Activated CD8-positive, alpha-beta memory T cell treated with anti-CD3 and anti-CD28 coated beads for 36 hours (primary cell): ENCODE measurements at places on chromosomes 6 and 20. TPM values are rescaled to one million over a fixed set of nuclear protein-coding genes. Genes with fewer than 3 reads are reported as not detected.

The HS3ST5 gene
- not detected for total RNA-seq

The HLA-DMB gene
- 2.2 TPM for total RNA-seq

The ABHD16B gene
- 0.13 TPM for total RNA-seq

The PACRG gene
- not detected for total RNA-seq

The PCK1 gene
- total RNA-seq, result not detected

The CYP39A1 gene
- total RNA-seq, result not detected

The MACROD2 gene
- not detected for total RNA-seq

The BEND6 gene
- total RNA-seq, result not detected

The PRPF6 gene
- total RNA-seq, result 67.7 TPM

The MAS1 gene
- total RNA-seq, result not detected

The CD40 gene
- total RNA-seq, result 3.0 TPM

The ADGRF4 gene
- not detected for total RNA-seq

The B3GALT4 gene
- 3.2 TPM for total RNA-seq

The GDAP1L1 gene
- not detected for total RNA-seq

The FERMT1 gene
- 0.11 TPM for total RNA-seq

The LIN28B gene
- not detected for total RNA-seq

The NOX3 gene
- total RNA-seq, result not detected

The RNF217 gene
- total RNA-seq, result 0.13 TPM

The TRERF1 gene
- total RNA-seq, result 7.5 TPM

The KCNQ5 gene
- 12.3 TPM for total RNA-seq

The PTCRA gene
- not detected for total RNA-seq

The PSORS1C2 gene
- not detected for total RNA-seq

The CNKSR3 gene
- 0.65 TPM for total RNA-seq

The SYNGAP1 gene
- 23.8 TPM for total RNA-seq

The LPA gene
- total RNA-seq, result not detected

The TUBB1 gene
- not detected for total RNA-seq

The GSTA2 gene
- not detected for total RNA-seq

The RUNX2 gene
- total RNA-seq, result 22.2 TPM

The BMP7 gene
- not detected for total RNA-seq

The BFSP1 gene
- 0.38 TPM for total RNA-seq
